ENCODE measurements at places on chromosomes 7 and 10.

- no peak for DNase-seq
These were observed 151.2 kb downstream of the TPST1 start for GRCh38 chr7:66356277-66356721.

- DNase-seq = no peak
These were observed 4.5 kb upstream of the IQUB start for GRCh38 chr7:123538897-123539296.

- DNase-seq = no peak
These were observed 104.3 kb downstream of the MTERF1 start for GRCh38 chr7:91776171-91776570.

DNA sequence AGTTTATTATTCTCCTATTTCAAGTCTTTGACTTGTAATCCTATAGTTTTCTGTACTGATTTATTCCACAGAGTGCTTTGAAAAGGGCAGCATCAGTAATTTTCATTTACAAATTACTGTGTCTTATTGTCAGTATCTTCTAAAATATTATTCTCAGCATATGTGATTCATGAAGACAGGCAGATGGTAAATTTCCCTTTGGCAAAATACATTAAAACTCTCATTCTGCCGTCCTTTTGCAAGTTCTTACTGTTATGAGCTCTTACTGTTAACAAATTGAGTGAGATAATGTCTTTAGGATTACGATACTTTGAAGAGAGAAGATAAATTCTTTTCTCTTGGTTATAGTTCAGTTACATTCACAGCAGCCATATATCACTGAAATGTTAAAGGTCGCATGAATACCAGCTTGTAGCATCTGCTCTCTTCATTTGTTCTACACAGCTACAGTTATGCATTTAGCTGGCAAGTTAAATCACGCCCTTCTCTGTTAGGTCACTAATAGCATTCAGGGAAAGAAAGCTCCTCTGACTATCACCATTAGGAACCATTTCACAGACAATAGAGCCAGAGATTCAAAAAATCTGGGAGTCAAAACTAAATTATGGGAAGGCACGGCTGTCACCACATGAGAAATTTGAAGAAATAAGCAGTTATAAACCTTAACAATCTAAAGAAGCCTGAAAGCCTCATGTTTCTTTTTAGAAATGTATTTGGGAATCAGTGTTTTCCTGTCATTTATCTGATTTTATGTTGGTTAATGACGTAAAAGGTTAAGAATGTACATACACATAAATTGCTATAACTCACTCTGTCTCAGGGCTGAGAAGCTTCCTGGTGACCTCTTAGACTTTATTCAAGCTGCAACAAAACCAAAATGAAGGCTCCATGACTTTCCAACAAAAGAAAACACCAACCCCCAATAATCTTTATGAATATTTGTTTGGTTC is 109.6 kb upstream of the SP4 start:
- no peak for DNase-seq

DNA sequence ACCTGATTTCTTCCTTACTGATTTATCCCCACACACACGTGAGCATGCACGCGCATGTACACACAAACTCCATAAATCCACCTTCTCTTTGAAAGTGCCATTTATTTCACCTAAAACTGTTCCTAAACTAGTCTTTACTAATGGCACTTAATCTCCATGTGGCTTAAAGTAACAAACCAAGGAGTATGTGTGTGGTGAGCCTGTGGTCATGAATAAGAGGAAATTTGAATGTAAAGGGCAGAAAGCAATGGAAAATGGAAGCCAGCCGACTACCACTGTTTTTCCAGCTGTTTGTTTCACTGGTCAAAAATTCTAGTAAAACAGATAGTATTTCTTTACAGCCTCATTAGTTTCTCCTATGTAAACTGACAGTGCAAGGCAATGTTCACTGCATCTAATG is 23.8 kb downstream of the SEMA3C start:
- no peak for DNase-seq

GRCh38 chr10:119588071-119588470 is 8.7 kb downstream of the TIAL1 start:
- DNase-seq = no peak

GRCh38 chr7:19709249-19709578 is 377 bp upstream of the POLR1F start:
- DNase-seq = no peak

DNA sequence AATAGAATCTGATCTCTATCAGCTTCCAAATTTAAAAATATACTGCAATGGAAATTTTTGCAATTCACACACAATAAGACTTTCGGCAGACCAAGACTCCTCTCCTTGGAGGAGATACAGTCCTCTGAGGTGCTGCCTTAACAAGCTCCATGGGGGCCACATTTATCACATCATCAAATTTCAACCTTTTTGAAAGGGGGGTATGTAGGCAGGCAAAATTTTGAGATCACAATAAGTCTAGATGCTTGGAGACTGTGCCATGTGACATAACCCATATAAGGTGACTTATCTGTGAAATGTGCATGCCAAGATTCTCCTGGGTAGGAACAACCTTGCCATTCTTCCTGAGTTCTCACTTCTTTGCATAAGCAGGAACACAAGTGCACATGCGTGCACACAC is at the start of gene OR2A12:
Gene OR2A12, plus strand, starts transcription at position 301 of the 400 bp plus-strand sequence. CDS start 8,830 bp downstream, outside the sequence.
- DNase-seq = no peak

DNA sequence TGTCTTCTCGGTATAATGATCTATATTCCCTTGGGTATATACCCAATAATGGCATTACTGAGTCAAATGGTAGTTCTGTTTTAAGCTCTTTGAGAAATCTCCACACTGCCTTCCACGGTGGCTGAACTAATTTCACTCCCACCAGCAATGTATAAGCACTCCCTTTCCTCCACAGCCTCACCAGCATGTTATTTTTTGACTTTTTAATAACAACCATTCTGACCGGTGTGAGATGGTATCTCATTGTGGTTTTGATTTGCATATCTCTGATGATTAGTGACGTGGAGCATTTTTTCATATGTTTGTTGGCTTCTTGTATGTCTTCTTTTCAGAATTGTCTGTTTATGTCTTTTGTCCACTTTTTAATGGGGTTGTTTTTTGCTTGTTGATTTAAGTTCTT is 33.6 kb downstream of the KIAA1217 start:
- no peak for DNase-seq

DNA sequence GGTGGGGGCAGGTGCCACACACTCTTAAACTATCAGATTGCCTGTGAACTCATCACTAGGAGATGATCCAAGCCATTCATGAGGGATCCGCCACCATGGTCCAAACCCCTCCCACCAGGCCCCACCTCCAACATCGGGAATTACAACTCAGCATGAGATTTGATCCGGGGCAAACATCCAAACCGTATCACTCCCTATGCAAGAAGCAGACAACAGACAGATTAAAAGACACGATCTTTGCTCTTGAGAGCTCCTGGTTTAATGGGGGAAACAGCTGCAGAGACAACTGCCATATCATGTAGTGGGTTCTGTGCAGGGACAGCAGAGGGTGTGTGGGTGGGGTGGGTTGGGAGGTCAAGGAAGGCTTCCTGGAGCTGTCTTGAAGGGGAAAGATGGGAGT is 123.6 kb downstream of the EMX2 start:
- no peak for DNase-seq

All from stimulated activated effector memory CD8-positive, alpha-beta T cell treated with anti-CD3 and anti-CD28 coated beads, Interleukin-12 subunit alpha, Interleukin-12 subunit beta, amount 100 ng/mL, for 72 hours (primary cell).